Kidney (tissue), 22 donors: ENCODE measurements at places on chromosomes 3 and 15. TPM values are rescaled to one million over a fixed set of nuclear protein-coding genes. Genes with fewer than 3 reads are reported as not detected.

The CLEC3B gene
- polyA plus RNA-seq: 284 TPM

The ROBO1 gene
- polyA plus RNA-seq: 2.1 TPM

The TF gene
- 0.88 TPM for polyA plus RNA-seq

The EXD1 gene
- not detected for polyA plus RNA-seq
